ENCODE measurements at places on chromosomes 5 and 9. TPM values are rescaled to one million over a fixed set of nuclear protein-coding genes. Genes with fewer than 3 reads are reported as not detected.

RAI14 gene
- total RNA-seq: 0.67 TPM

STKLD1 gene
- 1.3 TPM for total RNA-seq

AFAP1L1 gene
- total RNA-seq: 0.17 TPM

FCN1 gene
- not detected for total RNA-seq

GDA gene
- not detected for total RNA-seq

GRIN1 gene
- 1.2 TPM for total RNA-seq

F2RL1 gene
- 1.7 TPM for total RNA-seq

ABCA1 gene
- total RNA-seq: 19.5 TPM

NSUN2 gene
- 78.7 TPM for total RNA-seq

NR2F1 gene
- total RNA-seq: not detected

PKD2L2 gene
- total RNA-seq: not detected

KIF24 gene
- total RNA-seq: 5.8 TPM

All from activated T-cell treated with anti-CD3 and anti-CD28 coated beads, Interleukin-2, amount 50 U/mL, for 72 hours (primary cell).